Hepatic stellate cell (primary cell): ENCODE measurements at places on chromosomes 7 and 10.

DNA sequence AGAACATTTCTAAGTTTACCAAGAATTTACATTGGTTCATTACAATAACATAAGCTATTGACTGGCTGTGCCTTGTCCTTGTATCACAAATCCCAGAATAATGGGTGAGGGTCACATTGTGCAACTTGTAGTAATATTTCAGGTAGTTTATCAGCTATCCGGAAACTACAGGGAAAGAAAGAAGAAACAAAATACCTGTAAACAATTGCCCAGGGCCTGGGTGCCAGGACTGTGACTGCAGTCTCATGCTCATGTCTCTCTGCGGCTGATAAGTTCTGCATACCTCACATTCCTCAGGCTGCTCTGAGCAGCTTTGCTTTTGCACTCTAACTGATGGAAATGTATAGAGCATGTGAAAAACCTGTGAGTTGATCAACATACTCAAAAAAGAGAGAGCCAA, 131.8 kb upstream of the TRIM24 start:
- no peak for DNase-seq

DNA sequence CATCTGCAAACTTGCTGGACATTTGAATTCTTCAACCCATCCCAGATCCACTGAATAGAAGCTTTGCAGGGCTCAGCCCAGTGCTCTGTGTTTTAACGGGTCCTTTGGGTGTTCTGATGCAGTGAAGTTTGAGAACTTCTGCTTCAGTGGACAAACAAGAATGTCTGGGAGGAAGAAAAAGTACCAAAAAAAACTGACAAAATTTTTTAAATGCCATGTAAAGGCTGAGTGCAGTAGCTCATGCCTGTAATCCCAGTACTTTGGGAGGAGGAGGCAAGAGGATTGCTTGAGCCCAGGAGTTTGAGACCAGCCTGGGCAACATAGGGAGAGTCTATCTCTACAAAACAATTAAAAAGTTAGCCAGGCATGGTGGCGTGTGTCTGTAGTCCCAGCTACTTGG, 51.8 kb upstream of the FRMD4A start:
- no peak for DNase-seq

GRCh38 chr10:126592901-126593300, 77.6 kb downstream of the C10orf90 start:
- no peak for DNase-seq

- DNase-seq: no peak
Measured at GRCh38 chr10:78432583-78432982, 398.9 kb downstream of the RPS24 start.

GRCh38 chr7:141754939-141755338, 9.0 kb upstream of the TAS2R3 start:
- no peak for DNase-seq

- DNase-seq: no peak
Measured at GRCh38 chr7:42021631-42022030, 215.4 kb downstream of the GLI3 start.

- peak; percentile 67 for DNase-seq
Measured at GRCh38 chr7:142412551-142413193, 154.8 kb upstream of the PRSS58 start.

- DNase-seq: no peak
Measured at GRCh38 chr10:14859775-14860174, 18.9 kb upstream of the SUV39H2 start.

GRCh38 chr10:73340121-73340520, 18.5 kb downstream of the CFAP70 start:
- no peak for DNase-seq

GRCh38 chr7:5439209-5439571, 15.6 kb upstream of the TNRC18 start:
- DNase-seq: no peak

DNA sequence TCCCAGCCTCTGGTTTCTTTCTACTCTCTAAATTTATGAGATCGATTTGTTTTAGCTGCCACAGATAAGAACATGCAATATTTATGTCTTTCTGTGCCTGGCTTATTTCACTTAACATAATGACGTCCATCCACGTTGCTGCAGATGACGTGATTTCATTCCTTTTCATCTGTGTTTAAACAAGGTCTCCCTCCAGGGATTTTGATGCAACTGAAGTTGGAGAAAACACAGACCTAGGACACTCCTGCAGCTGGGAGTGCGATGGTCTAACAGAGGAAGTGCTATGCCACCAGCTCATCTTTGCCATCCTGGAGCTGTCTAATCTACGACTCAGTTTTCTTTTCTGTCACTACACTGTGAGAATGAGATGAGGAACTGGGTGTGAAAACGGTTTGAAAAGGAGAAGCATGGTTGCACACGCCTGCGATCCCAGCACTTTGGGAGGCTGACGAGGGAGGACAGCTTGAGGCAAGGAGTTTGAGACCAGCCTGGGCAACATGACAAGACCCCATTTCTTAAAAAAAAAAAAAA, 1.5 kb upstream of the KCTD7 start:
- DNase-seq: peak; percentile 73

- no peak for DNase-seq
Measured at GRCh38 chr7:2637505-2638223, 5.9 kb downstream of the TTYH3 start.

GRCh38 chr10:15735763-15736162, 16.0 kb upstream of the ITGA8 start:
- no peak for DNase-seq

- peak; percentile 35 for DNase-seq
Measured at GRCh38 chr7:117014673-117015133, 61.4 kb downstream of the ST7 start.

DNA sequence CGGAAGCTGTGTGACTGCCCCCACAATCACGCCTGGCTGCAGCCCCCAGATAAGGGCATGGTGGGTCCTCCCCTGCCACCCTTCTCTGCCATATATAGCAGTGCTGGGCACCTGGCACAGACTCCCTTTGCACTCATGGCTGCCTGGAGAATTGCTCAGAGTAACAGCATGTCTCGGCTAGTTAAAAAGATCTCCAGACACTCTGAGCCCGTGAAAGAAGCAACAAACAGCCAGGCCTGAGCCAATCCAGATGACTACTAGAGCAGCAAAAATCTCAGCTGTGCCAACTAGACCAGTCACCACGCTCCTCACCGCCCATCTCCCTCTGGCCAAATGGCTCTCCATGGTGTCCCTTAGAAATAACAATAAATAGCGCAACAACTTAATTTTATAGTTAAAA, 71.3 kb downstream of the PARD3 start:
- no peak for DNase-seq

DNA sequence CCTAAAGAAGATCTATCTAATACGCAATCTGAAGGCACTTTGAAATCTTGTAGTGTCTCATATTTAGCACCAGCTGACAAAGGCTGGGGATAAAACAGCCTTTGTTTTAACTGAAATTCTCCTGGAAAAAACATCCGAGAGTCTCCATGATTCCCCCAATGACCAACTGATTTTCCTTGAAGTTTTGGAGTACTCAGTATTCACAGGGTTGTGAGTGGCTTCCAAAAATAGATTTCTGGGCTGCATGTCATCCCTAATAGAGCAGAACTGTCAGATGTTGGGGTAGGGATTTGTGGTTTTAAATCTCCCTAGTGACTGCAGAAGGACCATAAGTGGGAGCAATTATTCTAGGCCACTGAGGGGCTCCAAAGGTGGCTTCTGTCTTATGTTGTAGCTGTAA, 206.4 kb downstream of the TAX1BP1 start:
- no peak for DNase-seq

DNA sequence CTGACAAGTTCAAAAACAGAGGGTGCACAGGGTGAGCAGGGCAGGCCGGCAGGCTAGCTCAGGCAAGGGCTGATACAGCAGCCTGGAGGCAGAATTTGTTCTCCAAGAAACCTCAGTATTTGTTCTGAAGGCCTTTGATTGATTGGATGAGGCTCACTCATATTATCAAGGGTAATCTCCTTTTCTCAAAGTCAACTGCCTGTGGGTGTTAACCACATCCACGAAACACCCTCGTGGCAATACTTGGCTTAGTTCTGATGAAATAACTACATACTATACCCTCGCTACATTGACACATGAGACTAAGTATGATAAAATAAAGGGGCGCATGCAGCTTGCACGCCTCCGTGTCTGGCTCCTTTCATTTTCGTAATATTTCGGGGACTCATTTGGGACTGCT, 4.4 kb upstream of the PPP2R2D start:
- no peak for DNase-seq

- no peak for DNase-seq
Measured at GRCh38 chr10:23368816-23369640, 24.4 kb upstream of the C10orf67 start.

DNA sequence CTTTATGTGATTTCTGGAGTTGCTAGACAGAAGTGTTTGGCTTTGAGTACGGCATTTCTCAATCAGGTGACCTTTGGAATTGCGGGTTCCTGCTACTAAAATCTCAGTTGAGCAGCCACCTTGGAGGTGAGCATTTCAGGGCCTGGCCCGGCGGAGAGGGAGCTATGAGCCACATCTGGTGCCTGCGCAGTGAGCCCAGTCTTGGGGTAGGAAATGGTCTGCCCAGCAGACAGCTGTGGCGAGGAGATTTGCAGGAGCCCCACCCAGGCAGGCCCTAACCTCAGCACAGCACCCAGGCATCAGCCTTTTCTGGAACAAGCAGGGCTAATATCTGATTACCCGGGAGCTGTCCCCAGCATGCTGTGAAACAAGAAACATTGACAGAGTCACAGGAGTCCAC, 547.9 kb upstream of the FOXK1 start:
- no peak for DNase-seq

DNA sequence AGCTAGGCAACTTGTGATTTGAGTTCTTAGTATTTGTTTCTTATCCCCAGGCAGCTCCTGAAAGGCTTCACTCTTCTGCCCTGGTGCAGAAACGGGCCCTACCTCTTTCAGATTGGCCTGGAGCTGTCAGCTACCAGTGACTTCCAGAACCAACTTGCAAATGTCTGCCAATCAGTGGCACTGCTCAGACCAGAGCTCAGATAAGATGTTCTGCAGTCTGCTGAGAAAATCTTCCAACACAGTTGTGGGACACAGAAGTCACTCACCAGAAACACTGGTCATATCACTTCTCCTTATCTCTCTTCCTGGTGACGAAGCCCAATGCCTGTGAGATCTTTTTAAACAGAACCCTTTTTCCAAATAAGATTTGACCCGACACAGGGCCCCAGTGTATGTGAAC, 81.9 kb upstream of the DUSP5 start:
- no peak for DNase-seq

DNA sequence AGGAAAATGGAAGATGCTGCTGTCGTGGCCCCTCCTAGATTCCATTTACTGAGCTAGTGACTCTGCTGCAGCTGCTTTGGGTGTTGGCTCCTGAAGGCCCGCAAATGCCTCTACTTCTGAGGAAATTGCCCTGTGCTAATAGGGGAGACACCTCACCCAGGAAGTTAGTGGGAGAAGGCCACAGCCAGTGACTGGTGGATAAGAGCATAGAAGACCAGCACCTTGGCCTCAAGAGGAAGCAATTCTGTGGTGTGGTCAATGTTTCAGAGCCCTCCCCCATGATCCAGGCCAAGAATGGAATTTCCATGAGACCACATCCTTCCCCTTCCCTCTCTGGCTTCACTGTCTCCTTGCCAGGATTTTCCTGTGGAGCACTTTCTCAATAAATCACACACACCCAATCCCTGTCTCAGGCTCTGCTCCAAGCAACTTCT, 25.0 kb upstream of the FZD1 start:
- DNase-seq: peak; percentile 32

- DNase-seq: peak; percentile 38
Measured at GRCh38 chr7:120554960-120555571, 282.1 kb downstream of the KCND2 start.

DNA sequence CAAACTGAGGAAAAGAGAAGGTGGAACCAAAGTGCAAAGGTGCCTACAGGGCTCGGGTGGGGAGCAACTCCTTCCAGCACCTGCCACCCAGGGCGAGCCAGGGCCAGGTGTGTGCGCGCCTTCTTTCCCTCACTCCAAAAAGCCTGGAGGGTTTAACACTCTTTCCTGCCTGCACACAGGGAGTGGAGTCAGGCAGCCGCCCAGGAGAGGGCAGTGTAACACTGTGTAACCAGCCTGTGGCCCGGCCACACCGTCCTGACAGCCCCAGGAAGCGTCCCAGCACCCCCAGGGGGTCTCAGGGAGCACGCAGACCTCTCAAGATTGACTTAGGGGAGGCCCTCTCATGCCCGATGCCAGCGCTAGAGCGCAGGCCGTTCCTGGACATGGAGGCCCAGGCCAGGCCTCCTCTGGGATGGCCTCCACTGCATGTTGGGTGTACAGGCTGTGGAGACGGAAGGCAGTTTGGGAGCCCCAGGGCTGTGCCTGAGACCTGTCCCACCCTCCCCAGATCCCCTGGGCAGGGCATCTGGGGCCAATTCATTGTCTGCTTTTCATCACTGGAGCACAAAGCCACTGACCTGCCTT, 13.4 kb downstream of the BRI3 start:
- peak; percentile 68 for DNase-seq

DNA sequence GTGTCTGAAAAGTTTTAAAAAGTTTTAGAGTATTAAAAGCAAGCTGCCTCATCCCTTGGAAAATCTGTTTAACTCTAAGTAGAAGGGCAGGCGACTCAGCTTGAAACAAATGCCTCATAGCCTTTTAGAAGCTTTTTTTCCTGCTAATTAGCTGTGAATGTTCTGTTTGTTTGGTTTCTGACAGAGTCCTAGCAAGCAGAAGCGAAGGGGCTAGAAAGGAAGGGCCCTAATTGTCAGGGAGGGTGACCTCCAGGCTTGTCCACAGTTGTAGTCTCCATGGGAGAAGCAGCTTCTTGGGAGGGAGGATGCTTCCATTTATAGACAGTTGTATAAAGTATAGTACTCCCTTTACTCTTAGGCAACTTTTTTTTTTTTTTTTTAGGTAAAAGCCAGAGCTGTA, 90.9 kb downstream of the DNAJC1 start:
- DNase-seq: no peak

DNA sequence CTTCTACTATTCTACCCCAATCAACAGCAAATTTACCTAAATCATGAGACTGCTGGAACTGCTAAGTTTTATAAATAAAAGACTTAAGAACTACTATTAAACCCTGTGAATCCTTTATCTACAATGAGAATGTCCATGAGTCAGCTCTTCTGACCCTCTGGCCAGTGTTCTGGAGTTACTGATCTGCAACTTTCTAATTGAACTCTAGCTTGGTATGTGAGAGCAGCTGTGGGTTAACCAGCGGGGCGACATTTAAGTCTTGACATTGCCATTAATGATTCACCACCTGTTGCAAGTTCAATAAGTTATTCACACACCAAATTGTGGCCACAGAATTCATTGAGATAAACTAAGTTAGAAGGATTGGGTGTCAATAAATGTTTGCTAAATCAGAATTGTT, 359.8 kb downstream of the PCDH15 start:
- DNase-seq: no peak

GRCh38 chr10:45380903-45381620, 7.0 kb downstream of the ALOX5 start:
- DNase-seq: no peak

- no peak for DNase-seq
Measured at GRCh38 chr7:157010588-157011332, at the start of gene MNX1. TSS of gene MNX1 (minus strand) at chr7:157010663. CDS start at chr7:157010350, 313 bp downstream.

- no peak for DNase-seq
Measured at GRCh38 chr7:46554688-46555422, 633.8 kb upstream of the IGFBP3 start.

GRCh38 chr7:77501192-77501515, 35.9 kb upstream of the PTPN12 start:
- no peak for DNase-seq
